NCI-H187 (cell line): ENCODE measurements at places on chromosomes 12 and 14.

DNA sequence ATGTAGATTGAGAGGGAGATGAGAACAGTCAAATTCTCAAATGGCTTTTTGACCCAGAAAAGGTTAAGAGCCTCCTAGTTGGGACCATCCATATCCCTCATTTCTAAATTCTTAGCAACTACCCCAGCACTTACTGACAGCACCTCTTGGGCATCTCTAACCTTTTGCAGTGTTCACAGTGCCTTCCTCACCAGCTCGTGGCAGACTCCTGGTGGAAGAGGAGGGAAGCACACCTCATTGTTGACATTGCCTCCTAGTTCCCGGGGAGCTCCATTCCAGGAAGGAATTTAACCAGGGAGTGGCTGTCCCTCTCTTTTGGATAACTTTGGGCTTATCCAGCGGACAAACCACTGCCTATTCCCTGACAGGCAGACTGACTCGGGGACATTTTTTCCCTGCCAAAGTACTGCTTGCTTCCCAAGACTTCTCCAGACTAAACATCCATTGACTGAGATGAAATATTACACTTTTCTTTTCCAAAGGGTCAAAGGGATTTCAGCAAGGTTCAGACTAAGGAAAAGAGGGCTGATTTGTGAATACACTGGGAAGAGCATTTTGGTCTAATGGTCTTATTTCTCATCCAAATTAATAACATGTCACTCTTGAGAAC lies 9.0 kb upstream of the OR6J1 start:
- DNase-seq = no peak

GRCh38 chr14:79568594-79568993 lies 642.7 kb downstream of the DIO2 start:
- DNase-seq = no peak

DNA sequence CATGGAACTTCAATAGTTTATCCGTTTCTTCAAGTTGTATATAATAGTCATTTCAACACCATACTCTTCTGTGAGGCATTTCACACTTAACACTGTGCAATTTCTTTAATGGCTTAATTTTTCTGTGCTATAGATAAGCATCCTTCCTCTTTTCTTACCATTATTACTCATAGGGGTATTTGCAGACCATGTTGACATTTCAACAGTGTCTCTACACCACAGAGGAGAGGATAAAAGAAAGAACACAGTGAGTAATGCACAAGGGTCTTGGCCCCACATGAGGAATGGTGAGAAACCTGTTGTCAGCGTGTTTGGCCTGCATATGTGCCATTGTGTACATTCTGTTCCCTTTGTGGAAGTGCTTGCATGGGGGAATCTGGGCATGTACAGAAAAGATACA lies 421.5 kb upstream of the MDGA2 start:
- DNase-seq = no peak

GRCh38 chr12:7197841-7198240 lies 8.4 kb downstream of the PEX5 start:
- DNase-seq = no peak

DNA sequence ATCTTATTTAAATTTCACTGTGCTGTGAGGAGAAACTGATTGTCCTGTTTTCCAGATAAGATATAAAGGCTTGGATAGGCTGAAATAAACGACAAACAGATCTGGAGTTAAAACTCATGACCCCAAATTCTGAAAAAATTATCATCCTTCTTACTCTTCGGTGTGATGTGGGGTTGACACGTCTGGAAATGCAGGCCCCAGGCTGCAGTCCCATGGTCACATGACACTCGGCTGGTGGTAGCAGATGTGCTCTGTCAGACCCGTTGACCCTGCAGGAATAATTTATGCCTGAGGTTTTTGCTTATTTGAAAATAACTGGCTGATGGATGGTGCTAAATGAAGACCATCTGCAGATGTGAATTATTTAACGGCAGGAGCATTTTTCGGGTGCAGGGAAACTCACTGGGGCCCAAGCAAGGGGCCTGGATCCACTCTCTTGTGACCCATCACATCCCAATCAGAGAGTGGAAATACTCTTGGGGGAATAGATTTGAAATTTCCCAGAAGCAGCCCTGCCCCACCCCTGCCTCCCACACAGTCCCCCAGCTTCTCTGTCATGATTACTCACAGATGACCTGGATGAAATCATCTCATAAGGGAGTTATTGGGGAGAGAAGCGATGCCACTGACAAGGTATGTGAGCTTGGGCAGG lies 47.7 kb upstream of the CMKLR1 start:
- no peak for DNase-seq

DNA sequence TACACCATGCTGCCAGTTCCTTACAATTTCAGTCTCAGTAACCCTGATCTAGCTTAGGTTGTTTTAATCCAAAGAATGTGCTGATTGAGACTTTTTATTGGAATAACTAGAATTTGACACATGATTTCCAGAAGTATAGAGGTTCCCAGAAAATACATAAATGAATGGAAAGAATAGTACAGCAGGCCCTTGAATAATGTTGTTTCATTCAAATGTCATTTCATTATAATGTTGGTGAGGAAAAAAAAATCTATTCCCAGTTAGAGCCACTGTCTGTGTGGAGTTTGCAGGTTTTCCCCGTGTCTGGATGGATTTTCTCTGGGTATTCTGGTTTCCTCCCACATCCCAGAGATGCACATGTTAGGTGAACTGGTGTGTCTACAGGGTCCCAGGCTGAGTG lies 273.5 kb upstream of the GARIN6 start:
- no peak for DNase-seq

GRCh38 chr12:26069796-26070195 lies 55.0 kb downstream of the BHLHE41 start:
- no peak for DNase-seq

DNA sequence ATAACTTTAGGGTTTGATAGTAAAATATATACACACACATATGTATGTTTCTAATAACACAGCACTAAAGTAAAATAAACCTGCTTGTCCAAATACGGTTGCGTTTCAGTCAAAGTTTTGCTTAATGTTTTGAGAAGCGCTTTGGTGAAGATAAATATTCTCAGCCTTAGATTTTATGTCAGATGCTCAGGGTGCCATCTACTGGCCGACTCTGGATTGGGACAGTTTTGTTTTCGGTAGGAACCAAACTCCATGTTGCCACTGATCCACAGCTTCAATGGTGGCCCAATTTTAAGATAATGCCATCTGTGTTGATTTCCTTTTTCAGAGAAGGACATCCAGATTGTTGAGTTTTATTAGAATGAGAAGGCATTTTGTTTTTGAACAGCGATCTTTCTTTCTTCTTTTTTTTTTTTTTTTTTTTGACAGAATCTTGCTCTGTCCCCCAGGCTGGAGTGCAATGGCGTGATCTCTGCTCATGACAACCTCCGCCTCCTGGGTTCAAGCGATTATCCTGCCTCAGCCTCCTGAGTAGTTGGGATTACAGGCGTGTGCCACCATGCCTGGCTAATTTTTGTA lies 43.1 kb downstream of the LLPH start:
- DNase-seq = peak; percentile 4

DNA sequence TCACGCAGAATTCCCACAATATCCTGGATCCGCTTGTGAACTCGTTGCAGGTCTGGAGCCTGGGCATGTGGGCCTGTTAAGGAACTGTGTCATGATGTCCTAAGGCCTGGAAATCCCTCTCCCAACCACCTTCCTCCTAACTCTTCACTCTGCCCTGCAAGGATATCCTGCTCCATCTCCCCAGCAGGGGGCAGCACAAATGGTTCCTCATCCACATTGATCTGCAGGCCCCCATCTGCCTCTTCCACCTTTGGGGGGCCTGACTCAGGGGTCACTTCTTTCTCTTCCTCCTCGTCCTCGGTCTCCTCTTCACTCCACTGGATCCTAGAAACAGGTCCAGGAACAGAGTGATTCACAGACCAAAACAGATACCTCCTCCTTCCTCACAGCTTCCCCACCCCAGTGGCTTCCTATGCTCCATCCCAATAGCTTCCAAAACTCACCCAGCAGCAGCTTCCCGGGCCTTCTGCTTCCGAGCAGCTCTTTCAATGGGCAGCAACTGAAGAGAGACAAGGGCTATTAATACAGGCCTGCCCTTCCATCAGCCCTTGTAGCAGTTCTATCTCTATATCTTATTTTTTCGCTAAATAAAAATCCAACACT lies 4.5 kb downstream of the NOP2 start:
- DNase-seq = no peak

- DNase-seq = no peak
Measured at GRCh38 chr12:223841-224240, 9.9 kb upstream of the SLC6A12 start.

- peak; percentile 27 for DNase-seq
Measured at GRCh38 chr14:50335389-50335788, 23.3 kb downstream of the DMAC2L start.

- no peak for DNase-seq
Measured at GRCh38 chr14:38197001-38197783, 10.5 kb upstream of the SSTR1 start.
